ENCODE measurements at places on chromosomes 2 and 18.
A peak's percentile ranks its signal among the peaks of the same experiment; 100 is the strongest.

DNA sequence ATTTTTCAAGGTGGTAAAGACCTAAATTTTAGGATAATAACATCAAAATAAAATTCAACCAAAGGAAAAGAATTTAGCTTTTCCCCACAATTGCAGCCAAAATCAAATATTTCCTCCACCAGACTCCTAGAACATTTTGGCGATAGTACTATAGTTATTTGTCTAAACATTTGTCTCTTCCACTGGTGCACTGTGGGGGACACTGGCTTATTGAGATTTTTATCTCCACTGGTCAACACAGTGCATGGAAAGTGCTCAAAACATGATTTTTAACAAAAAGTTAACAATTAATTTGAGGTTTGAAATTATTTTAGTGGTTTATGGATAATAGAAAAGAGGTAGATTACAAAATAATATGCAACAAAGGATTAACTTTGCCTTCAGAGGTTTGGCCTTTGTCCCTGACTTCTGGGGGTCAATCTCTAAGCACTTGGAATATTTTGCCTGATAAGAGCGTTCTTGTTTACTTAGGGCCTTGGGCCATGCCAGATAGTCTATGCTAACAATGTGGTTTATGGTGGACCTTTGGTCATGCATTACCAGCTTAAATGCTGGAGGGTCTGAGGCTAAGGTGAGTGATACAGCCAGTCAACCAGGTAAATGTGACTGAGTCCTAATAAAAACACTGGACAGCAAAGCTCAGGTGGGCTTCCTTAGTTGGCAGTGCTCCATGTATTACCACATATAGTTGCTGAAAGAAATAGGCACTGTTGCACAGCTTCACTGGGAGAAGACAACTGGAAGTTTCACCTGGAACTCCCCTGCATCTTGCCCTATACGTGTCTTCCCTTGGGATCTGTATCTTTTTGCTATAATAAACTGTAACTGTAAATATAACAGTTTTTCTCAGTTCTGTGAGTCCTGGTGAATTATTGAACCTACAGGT lies 67.2 kb upstream of the SATB2 start:
- no peak for DNase-seq

GRCh38 chr18:61572084-61572655 lies 238.9 kb downstream of the CDH20 start:
- DNase-seq = no peak

- no peak for DNase-seq
These were observed 28.7 kb upstream of the KLF11 start for GRCh38 chr2:10014418-10015190.

GRCh38 chr2:108316461-108317258 lies 28.0 kb downstream of the SULT1C2 start:
- no peak for DNase-seq

GRCh38 chr2:180442860-180443644 lies 436.0 kb upstream of the CWC22 start:
- no peak for DNase-seq

DNA sequence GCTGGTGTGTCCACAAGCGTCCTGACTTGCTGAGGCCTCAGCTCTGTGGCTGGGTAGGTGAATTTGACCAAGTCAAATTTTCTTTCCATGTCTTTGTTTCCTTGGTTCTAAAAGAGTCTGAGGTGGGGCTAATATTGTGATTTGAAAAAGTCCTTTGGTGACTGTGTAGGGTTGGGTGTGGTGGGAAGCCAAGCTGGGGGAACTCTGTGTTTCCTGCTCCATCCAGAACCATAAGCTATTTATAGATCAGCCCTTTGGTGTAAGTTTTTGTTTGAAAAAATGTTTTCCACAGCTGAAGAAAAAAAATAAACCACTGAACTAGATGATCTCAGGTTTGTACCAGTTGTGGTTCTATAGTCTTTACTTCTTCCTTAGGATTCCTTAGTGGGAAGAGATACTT lies 462.7 kb downstream of the TGIF1 start:
- DNase-seq = no peak

GRCh38 chr18:58288921-58289797 lies 245.1 kb downstream of the NEDD4L start:
- peak; percentile 73 for DNase-seq

DNA sequence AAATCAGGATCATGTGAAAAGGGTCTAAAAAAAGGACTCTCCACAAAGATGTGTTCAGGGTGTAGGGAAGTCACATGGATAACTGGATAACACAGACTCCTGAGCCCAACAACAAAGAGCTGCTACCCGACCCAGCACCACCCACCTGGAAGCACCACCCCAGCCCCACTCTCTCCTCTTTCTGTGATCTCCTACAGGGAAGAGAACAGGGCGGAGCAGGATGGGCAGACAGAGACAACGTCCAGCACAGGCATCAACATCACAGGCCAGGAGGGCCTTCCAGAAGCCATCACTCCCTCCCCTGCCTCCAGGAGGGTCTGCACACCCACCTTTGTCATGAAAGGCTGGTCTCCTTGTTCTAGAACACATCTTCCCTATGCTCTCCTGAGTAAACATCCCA lies 1.3 kb upstream of the CIB4 start:
- no peak for DNase-seq

GRCh38 chr2:66803726-66804125 lies 368.8 kb downstream of the MEIS1 start:
- DNase-seq = no peak

- DNase-seq = no peak
These were observed 460.6 kb downstream of the CNTNAP5 start for GRCh38 chr2:124485659-124486058.

GRCh38 chr18:48297139-48297538 lies 112.0 kb downstream of the ZBTB7C start:
- no peak for DNase-seq

GRCh38 chr2:11559786-11560155 lies 25.9 kb downstream of the GREB1 start:
- no peak for DNase-seq

DNA sequence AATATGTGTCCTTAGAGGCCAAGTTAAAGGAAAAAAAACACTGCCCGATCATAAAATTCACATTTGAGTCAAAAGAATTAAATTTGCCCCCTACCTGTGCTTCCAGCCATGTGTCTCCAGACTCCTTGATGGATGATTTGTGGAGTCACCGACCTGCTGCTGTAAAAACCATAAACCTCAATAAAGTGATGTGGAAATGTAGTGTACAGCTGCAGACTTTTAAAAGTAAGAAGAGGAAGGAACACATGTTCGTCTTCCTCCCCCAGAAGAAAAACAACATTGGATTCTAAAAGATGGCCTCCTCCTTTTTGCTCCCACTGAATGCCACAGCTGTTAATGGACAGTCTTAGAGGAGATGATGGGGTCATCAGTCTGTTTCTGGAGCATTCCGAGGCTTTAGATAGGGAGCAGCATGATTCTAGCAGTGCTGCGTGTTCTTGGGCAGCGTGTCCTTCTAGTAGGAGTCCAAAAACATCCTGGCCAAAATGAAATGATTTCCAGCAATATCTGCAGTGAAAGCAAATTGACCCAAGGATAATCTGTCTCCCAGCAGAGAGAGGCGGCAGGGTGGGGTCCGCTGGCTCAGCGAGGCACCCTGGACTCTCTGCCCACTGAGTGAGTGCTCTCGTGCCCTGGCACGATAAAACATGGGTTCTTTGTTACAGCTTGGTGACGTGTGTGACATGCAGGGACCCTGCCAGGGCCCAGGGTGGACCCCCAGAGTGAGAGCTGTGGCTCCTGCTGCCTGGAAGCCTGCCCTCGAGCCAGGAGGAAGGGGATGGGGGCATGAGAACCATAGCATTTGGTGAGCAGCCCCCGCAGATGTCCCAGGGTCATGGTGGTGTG lies 196.1 kb downstream of the FAM210A start:
- DNase-seq = no peak

GRCh38 chr2:30940839-30941238 lies 133.6 kb upstream of the CAPN13 start:
- DNase-seq = no peak

GRCh38 chr2:148021059-148021861 lies at the start of gene MBD5:
Gene MBD5 (plus strand): TSS chr2:148021091.
- no peak for DNase-seq

DNA sequence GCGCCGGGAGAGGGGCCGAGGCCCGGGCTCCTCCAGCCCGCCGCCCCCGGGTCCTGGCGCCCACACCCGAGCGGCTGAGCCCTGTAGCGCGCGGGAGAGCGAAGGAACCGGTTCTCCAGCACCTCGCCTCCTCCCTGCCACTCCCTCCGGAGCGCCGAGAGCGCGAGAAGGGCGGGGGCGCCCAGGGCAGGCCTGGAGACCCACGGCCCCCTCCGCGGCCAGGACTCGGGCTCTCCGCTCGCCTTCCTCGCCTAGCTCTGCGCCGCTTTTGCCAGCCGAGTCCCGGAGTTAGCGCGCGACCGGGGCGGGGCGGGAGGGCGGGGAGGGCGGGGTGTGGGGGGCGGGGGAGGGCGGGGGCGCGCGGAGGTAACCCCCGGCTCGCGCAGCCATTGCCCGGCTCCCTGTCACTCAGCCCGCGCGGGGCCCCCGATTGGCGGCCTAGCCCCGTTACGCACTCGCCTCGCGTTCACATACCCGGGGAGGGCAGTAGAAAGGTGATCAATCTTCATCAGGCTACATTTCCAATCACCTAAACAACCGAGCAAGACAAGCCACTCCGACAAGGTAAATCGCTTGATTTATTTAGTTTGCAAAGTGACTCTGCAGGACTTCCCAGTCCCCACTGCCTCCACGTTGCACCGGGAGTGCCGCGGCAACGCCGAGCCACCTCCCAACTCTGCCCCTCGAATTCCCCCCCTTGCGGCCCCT lies at the start of gene OTX1:
Gene OTX1, plus strand, starts transcription at position 497 of the 708 bp plus-strand sequence. CDS start 2,161 bp downstream, outside the sequence.
- DNase-seq = peak; percentile 85

- DNase-seq = no peak
These were observed 69.2 kb downstream of the TNS1 start for GRCh38 chr2:217933617-217933993.

GRCh38 chr2:33505966-33506365 lies 29.5 kb downstream of the RASGRP3 start:
- DNase-seq = no peak

DNA sequence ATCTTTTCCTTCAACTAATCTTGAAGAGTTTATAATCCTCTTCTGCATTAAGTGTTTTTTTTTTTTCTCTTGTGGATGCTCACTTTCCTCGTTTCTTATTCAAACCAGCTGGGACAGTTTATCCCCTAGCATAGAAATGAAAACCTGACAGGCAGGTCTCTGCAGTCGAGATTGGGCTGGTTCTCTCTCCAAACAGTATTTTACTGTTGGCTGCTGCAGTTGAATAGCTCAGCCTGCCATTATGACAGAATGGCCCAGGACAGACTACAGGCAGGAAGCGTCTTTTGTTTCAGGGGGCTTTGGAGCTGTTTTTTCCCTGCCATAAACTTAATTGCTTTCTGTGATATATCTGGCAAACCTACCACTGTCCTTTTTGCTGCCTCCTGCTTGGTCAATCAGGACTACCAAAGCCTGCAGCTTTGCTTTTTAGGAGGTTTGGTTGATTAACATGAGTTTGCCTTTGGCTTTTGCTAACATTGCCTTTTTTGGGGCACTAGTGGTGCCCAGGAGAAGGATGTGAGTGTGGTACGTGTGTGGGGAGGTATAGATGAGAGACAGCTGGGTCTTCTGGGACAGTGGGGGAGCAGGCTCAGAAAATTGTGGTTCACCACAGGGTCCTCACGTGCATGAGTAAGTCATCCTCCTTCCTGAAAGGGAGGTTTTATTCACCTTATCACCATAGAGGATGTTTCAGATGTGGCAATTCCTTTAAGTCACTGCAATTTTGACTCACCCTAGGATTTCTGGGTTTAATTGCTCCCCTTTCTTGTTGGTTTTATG lies 128.7 kb downstream of the LYPD6B start:
- DNase-seq = peak; percentile 8

GRCh38 chr18:36901277-36901701 lies 72.4 kb downstream of the KIAA1328 start:
- DNase-seq = no peak

- no peak for DNase-seq
These were observed 619.9 kb downstream of the ZEB2 start for GRCh38 chr2:143899987-143900386.

DNA sequence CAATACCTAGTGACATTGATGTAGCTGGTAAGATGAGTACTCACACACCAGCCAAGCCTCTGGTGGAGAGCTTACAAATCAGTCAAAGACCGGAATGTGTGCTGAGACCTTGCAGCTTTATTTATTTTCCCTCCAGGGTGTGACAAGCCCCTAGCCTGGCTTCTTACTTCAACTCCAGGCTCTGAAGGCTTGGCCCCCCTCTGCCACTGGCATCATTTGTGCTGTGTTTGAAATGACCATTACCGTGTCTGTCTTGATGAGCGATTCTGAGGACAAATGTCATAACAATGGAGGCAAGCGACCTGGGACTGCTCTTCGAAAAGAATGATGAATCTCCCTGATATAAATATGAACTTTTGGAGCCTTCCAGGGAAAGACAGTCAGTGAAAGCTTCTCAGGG lies 749.9 kb upstream of the HS6ST1 start:
- DNase-seq = no peak

- DNase-seq = no peak
These were observed 257.9 kb downstream of the DYSF start for GRCh38 chr2:71711133-71711855.

GRCh38 chr2:20611844-20612356 lies 39.0 kb downstream of the HS1BP3 start:
- DNase-seq = no peak

DNA sequence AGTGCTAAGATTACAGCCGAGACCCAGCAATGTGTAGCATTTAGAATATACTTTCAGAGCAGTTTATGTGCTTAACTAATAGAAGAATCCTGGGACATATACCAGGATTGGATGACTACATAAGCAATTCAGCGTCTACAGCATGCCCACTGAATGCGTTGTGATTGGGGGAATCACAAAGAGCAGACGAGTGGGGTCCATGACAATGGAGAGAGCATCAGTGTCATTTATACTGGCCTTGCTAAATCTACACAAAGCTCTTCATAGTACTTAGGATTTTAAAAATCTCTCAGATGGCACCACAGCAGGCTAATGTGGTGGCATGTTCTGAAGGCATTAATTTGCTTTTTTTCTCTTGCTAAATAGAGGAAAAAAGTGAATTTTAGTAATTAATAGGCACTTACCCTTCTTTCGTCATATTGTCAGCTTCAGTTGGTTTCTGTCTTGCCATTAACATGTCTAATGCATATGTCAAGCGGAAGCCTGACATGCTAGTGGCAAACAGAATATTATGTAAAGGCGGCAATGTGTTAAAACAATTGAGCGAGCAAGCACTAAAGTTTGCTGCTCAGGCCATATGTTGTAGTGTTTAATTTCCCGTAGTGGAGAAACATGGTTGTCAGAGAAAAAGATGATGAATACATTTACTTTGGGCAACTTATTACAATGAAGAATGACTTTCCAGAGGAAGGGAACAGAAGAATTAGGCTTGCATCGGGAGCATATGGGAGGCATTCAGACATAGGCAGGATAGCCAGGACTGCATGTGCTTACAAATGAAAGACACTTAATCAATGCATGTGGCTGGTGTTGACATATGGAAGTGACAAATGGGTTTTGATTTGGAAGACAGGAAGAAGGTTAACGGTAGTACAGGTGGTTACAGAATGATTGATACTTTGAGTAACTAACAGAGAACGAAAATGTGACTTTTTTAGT lies 145.2 kb downstream of the ICOS start:
- no peak for DNase-seq

GRCh38 chr2:239157269-239157668 lies 243.6 kb downstream of the HDAC4 start:
- no peak for DNase-seq

GRCh38 chr2:100781009-100781325 lies 39.0 kb upstream of the NPAS2 start:
- no peak for DNase-seq

All from GM06990 (cell line).